Natural killer cell (primary cell): ENCODE measurements at places on chromosomes 1 and 21.

DNA sequence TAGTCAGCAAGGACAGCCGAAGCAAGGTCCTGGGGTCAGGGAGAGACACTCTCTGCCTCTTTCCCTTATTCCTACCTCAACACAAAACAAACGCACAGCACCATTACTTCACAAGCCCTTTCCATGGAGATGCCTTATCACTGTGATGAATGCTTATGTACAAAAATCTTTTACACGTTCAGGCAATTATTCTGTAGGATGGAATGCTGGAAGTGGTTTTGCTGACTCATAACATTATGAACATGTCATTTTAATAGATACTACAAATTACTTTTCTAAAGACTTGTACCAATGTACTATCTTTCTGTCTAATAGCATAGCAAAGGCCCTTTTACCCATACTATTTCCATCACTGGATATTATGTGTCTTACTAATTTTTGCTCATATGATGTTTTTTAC is 98.4 kb downstream of the TTLL7 start:
- H3K36me3 ChIP-seq: no peaks in the 10 kb centered on the region
- no peak for DNase-seq
- no peak overlapping the region for H3K27ac ChIP-seq
- no peak overlapping the region for H3K4me3 ChIP-seq
- no peaks in the 10 kb centered on the region for H3K4me1 ChIP-seq

GRCh38 chr1:35763201-35763600 is 6.6 kb downstream of the CLSPN start:
- no peaks in the 10 kb centered on the region for H3K36me3 ChIP-seq
- no peak overlapping the region for H3K4me3 ChIP-seq
- no peaks in the 10 kb centered on the region for H3K4me1 ChIP-seq
- DNase-seq: no peak
- no peaks in the 10 kb centered on the region for H3K27me3 ChIP-seq

DNA sequence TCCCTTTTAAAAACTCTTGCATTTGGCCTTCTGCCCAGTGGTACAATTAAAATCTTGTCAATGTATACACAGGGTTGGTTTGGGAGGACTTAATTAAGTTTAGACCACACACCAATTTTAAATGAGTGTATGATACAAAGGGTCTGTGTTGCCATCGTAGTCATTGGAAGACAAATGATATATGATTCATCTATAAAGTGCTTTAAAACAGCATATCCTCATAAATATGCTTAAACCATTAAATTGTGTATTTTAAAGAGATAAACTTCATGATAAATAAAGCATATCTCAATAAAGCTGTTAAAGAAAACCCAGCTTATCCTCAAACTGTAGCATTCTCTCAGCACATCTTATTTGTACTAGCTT is 69.5 kb downstream of the LUZP1 start:
- no peak overlapping the region for H3K27ac ChIP-seq
- no peaks in the 10 kb centered on the region for H3K36me3 ChIP-seq
- H3K4me3 ChIP-seq: no peak overlapping the region

DNA sequence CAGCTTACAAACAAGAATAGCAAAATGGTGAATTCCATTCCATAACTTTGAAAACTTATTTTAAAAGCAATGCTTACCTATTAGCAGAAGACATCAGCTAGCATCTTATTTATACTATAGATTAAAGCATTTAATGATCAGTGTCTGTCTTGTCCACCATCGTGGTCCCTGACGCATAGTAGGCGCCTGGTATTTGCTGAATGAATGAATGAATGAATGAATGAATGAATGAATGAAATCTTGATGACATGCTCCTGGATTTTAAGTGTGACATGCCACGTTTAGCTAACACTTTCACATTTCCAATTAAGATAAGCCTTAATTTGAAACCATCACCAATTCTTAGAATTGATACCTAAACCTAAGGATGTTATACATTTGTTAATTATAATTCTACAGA is 39.9 kb downstream of the COP1 start:
- H3K27ac ChIP-seq: no peak overlapping the region
- H3K36me3 ChIP-seq: peaks cover 4% of the 10 kb centered on the region
- DNase-seq: no peak
- H3K4me3 ChIP-seq: no peak overlapping the region
- H3K4me1 ChIP-seq: no peaks in the 10 kb centered on the region

DNA sequence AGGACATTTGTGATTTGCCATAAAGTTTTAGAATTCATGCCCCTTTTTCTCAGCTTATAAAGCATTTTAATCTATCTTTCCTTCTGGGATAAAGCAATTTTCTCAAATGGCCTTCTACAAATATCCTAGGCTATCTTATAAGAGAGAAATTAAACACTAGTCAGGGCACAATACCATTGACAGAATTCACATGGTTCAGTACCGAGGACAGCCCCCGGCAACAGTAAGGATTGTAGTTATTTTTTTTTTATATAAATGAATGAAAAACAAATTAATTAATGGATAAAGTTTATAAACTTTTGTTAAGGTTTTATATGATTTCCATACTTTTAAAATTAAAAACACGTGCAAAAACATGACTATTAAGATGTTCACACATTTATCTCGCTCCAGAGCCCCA is 6.9 kb upstream of the KRTAP20-2 start:
- H3K27me3 ChIP-seq: no peaks in the 10 kb centered on the region
- H3K36me3 ChIP-seq: no peaks in the 10 kb centered on the region
- no peaks in the 10 kb centered on the region for H3K4me1 ChIP-seq
- no peak overlapping the region for H3K4me3 ChIP-seq

GRCh38 chr1:216723274-216723780 is at the start of gene ESRRG:
ESRRG (minus strand) TSS chr1:216723429; CDS start chr1:216723299, 130 bp downstream.
- H3K27me3 ChIP-seq: peaks cover 5% of the 10 kb centered on the region
- DNase-seq: no peak
- H3K27ac ChIP-seq: no peak within 1 kb of the TSS
- H3K4me3 ChIP-seq: no peak within 1 kb of the TSS
- H3K4me1 ChIP-seq: no peaks in the 10 kb centered on the region

- no peak for DNase-seq
- no peaks in the 10 kb centered on the region for H3K36me3 ChIP-seq
- H3K27ac ChIP-seq: no peak overlapping the region
- H3K27me3 ChIP-seq: no peaks in the 10 kb centered on the region
- H3K4me1 ChIP-seq: no peaks in the 10 kb centered on the region
These were observed 38.3 kb upstream of the PAX7 start for GRCh38 chr1:18592368-18592767.

DNA sequence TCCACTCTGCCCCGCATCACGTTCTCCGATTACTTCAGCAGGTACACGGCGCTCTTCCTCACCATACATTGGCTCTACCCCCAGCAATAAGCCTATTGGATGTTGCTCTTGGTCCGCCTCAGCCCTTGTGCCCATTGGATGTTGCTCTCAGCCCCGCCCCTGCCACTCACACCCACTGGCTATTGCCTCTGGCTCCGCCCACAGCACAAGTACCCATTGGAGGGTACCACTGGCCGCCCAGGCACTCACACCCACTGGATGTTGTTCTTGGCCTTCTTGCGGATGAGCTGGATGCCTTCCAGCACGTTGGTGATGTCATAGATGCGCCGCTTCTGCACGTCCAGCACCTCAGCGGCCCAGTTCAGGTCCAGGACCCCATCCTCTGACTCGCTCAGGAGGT is 9.4 kb downstream of the E2F2 start:
- DNase-seq: no peak
- no peaks in the 10 kb centered on the region for H3K27me3 ChIP-seq
- no peaks in the 10 kb centered on the region for H3K36me3 ChIP-seq
- no peak overlapping the region for H3K27ac ChIP-seq

DNA sequence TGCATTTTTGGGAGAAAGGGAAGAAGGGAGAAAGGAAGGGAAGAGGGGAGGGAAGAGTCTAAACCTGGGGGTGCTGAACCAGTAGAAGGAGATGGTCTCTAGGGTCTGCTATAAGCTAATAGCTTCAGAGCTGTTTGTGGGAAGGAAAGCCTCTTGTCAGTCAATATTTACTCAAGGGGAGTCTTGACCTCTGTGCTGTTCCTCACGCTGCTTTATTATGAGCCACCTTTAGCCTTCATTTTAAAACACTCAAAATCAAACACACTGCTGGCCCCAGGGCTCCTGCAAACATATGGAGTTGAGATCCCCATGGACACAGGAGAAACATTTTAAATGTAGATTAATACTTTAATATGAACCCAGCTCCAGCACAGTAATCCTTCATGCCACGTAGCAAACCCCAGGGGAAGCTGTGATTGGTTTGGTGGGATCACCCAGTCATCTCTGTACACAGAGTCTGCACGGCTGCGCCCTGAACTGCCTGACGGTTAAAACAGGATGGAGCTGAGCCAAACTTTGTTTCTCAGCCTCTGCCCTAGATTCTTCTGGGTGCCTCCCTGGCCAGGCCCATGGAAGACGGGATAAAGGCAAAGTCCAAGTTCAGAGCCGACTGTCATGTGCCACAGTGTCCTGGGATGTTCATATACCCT is 40.2 kb upstream of the VWA5B1 start:
- H3K27ac ChIP-seq: no peak overlapping the region
- H3K4me1 ChIP-seq: peaks cover 8% of the 10 kb centered on the region
- no peak for DNase-seq

DNA sequence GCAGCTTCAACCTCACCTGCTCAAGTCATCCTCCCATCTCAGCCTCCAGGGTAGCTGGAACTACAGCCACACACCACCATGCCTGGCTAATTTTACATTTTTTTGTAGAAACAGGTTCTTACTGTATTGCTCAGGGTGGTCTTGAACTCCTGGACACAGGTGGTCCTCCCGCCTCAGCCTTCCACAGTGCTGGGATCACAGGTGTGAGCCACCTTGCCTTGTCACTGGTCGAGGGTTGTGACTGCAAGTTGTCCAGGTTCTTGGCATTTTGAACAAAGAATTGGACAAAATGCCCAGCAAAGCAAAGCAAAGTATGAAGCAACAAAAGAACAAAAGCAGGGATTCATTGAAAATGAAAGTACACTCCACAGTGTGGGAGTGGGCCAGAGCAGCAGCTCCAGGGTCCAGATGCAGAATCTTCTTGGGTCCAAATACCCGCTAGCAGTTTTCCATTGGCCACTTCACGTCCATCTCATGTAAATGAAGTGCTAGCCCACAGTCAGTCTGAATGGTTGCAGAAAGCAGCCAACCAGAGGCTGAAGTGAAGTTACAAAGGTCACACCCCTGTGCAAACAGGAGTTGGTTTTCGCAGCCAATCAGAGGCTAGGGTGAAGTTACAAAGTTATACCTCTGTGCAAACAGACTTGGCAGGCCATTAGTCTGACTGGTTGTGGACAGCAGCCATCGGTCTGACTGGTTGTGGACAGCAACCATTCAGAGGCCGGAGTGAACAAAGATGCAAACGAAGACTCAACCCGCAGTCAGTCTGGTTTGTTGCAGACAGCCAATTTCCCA is 109.5 kb upstream of the KIF26B start:
- no peak for DNase-seq
- H3K36me3 ChIP-seq: no peaks in the 10 kb centered on the region
- H3K4me3 ChIP-seq: no peak overlapping the region
- H3K4me1 ChIP-seq: no peaks in the 10 kb centered on the region
- H3K27me3 ChIP-seq: no peaks in the 10 kb centered on the region

GRCh38 chr1:175887981-175888428 is 144.6 kb upstream of the TNR start:
- H3K27ac ChIP-seq: no peak overlapping the region
- DNase-seq: peak; percentile 20

GRCh38 chr1:192133350-192133926 is 24.8 kb upstream of the RGS18 start:
- H3K36me3 ChIP-seq: no peaks in the 10 kb centered on the region
- H3K27ac ChIP-seq: no peak overlapping the region
- no peak for DNase-seq
- no peaks in the 10 kb centered on the region for H3K27me3 ChIP-seq
- H3K4me1 ChIP-seq: no peaks in the 10 kb centered on the region

GRCh38 chr1:227740401-227740960 is 5.2 kb downstream of the SNAP47 start:
- no peak overlapping the region for H3K4me3 ChIP-seq
- H3K27ac ChIP-seq: no peak overlapping the region
- H3K4me1 ChIP-seq: peaks cover 9% of the 10 kb centered on the region
- DNase-seq: no peak
- H3K27me3 ChIP-seq: no peaks in the 10 kb centered on the region

GRCh38 chr1:42927274-42927841 is 31.3 kb downstream of the SLC2A1 start:
- peaks cover 57% of the 10 kb centered on the region for H3K4me1 ChIP-seq
- no peak for DNase-seq
- H3K36me3 ChIP-seq: peaks cover 56% of the 10 kb centered on the region
- H3K27ac ChIP-seq: no peak overlapping the region
- H3K4me3 ChIP-seq: no peak overlapping the region

- peaks cover 15% of the 10 kb centered on the region for H3K4me1 ChIP-seq
- H3K27me3 ChIP-seq: no peaks in the 10 kb centered on the region
- DNase-seq: no peak
- no peak overlapping the region for H3K27ac ChIP-seq
- no peak overlapping the region for H3K4me3 ChIP-seq
These were observed 77.9 kb downstream of the GFI1 start for GRCh38 chr1:92408825-92409224.

DNA sequence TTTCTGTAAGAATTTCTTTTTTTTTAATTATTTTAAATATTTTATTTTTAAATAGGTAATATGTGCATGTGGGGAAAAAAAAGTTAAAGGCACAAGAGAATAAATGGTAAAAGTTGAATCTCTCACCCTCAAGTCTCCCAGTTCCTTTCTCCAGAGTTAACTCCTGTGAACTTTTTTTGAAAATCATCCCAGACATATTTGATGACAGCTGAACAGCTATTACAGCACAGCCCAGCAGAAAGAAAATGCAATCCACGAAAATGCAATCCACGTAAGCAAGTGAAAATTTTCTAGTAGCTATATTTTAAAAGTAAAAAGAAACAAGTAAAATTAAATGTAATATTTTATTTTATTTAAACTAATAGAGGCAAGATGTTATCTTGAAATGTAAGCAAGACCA is 310.0 kb upstream of the RUNX1 start:
- H3K27ac ChIP-seq: no peak overlapping the region
- no peak overlapping the region for H3K4me3 ChIP-seq
- H3K4me1 ChIP-seq: no peaks in the 10 kb centered on the region
- no peak for DNase-seq
- H3K36me3 ChIP-seq: no peaks in the 10 kb centered on the region

- peak; percentile 34 for DNase-seq
- no peaks in the 10 kb centered on the region for H3K36me3 ChIP-seq
These were observed 1.4 kb upstream of the DENND2C start for GRCh38 chr1:114671011-114671938.

GRCh38 chr1:116940814-116941599 is 31.3 kb downstream of the PTGFRN start:
- H3K36me3 ChIP-seq: no peaks in the 10 kb centered on the region
- no peaks in the 10 kb centered on the region for H3K27me3 ChIP-seq
- no peak overlapping the region for H3K27ac ChIP-seq

GRCh38 chr1:17984583-17984982 is 123.0 kb upstream of the IGSF21 start:
- no peaks in the 10 kb centered on the region for H3K36me3 ChIP-seq
- H3K4me1 ChIP-seq: no peaks in the 10 kb centered on the region
- H3K27me3 ChIP-seq: no peaks in the 10 kb centered on the region
- no peak overlapping the region for H3K4me3 ChIP-seq
- H3K27ac ChIP-seq: no peak overlapping the region

- no peak overlapping the region for H3K4me3 ChIP-seq
- no peaks in the 10 kb centered on the region for H3K4me1 ChIP-seq
- no peak for DNase-seq
- H3K27me3 ChIP-seq: no peaks in the 10 kb centered on the region
- H3K36me3 ChIP-seq: no peaks in the 10 kb centered on the region
These were observed 433.4 kb upstream of the CAMK1G start for GRCh38 chr1:209150114-209150513.

- no peak overlapping the region for H3K4me3 ChIP-seq
- peaks cover 37% of the 10 kb centered on the region for H3K4me1 ChIP-seq
- no peaks in the 10 kb centered on the region for H3K36me3 ChIP-seq
- H3K27ac ChIP-seq: no peak overlapping the region
- no peaks in the 10 kb centered on the region for H3K27me3 ChIP-seq
These were observed 93.3 kb downstream of the SSBP3 start for GRCh38 chr1:54312796-54313316.
